Ovary (tissue), 10 donors: ENCODE measurements at places on chromosomes 2 and 18. TPM values are rescaled to one million over a fixed set of nuclear protein-coding genes. Genes with fewer than 3 reads are reported as not detected.

The SLC14A1 gene
- total RNA-seq, result not detected

The DPP4 gene
- 0.71 TPM for total RNA-seq

- DNase-seq, result no peak
These were observed 225.7 kb upstream of the CCDC150 start for GRCh38 chr2:196413821-196414274.

- DNase-seq, result no peak
These were observed 381.0 kb downstream of the OSR1 start for GRCh38 chr2:18977409-18977808.

GRCh38 chr18:44723411-44723810, 42.7 kb downstream of the SETBP1 start:
- no peak for DNase-seq

DNA sequence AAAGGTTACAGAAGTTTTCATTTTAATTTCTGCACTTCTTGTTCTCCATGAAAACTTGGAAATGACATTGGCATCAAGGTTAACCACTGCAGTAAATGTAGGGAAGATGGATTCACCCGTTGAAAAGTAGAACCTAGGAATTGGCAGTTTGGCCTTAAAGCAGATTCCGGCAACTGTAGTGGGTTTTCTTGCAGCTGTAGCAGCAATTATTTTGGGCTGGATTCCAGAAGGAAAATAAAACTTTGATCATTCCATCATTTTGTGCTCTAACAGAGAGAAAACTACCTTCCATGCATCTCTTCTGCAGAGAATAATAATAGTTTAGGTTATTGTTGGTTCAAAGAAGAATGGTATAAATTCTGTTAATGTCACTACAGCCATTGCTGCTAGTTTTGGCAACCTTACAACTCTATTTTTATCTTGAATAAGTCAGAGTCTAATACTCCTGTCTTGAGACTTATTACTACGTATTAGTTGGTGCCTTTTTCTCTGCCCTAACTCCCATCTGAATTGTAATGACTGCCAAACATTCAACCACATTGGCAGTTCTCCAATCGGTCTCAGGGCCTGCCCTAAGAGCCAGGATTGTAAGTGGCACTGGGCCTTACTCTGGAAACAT, 178.1 kb upstream of the PIEZO2 start:
- no peak for DNase-seq
